Glutamatergic neuron (in vitro differentiated cells): ENCODE measurements at places on chromosomes 4 and X.

DNA sequence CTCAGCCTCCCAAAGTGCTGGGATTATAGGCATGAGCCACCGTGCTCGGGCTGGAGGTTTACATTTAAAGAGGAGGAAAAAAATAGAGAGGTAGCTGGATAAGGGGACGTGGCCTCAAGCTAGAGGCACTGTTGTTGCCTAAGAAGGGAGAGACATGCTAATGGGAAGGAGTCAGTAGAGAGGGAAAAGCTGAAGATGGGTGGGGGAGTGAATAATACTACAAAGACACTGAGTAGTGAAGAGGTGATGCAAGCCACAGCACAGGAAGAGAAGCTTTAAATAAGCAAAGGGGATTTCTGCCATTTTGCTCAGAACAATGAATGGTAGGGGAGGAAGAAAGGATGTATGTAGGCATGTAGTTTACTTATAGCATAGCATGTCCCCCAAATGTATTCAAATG is 11.5 kb upstream of the AP1S2 start:
- no peak for DNase-seq

DNA sequence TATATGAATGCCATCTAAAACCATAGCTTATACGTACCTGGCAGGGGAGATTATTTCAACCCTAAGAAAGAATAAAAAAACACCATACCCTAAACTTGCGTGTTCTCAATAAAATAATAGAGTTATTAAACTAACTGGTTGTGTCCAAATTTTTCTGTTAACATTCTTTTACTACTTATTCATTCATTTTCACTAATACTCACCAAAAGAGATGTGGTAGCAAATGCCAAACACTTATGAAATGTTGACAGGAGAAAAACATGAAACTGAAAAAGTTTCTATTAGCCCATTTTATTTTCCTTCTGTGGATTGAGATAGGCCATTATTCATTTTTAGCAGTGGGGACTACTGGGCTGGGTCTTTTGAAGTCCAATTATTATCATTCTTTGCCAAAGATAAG is 102.0 kb downstream of the TSPAN5 start:
- no peak for DNase-seq

DNA sequence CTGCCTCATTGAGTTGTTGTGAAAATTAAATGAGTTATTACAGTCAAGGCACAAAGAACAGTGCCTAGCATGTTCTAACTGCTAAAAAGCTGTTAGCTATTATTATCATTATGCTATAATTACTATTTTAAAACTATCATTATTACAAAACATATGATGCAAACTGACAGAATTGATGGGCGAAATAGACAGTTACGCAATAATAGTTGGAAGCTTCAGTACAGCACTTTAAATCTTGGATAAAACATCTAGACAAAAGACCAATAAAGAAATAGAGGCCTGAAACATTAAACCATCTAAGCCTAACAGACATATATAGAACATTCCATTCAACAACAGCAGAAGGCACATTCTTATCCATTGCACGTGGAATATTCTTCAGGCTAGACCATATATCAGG is 73.0 kb downstream of the TAB3 start:
- no peak for DNase-seq

DNA sequence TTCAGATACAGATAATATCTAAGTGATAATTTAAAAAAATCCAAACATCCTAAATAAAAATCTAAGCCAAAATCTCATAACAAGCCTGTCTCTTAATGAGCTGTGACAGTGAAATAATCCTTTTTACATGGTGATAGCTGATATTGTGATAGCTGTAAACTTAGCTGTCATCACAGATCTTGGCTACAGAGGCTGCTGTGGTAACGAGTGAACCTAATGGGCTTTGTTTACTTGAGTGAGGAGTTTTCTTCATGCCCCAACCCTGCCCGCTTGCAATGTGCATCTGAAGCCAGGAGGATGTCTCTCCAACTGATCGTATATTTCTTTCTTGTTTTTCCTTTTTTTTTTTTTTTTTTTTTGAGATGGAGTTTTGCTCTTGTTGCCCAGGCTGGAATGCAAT is 41.5 kb upstream of the YTHDC1 start:
- DNase-seq: no peak

DNA sequence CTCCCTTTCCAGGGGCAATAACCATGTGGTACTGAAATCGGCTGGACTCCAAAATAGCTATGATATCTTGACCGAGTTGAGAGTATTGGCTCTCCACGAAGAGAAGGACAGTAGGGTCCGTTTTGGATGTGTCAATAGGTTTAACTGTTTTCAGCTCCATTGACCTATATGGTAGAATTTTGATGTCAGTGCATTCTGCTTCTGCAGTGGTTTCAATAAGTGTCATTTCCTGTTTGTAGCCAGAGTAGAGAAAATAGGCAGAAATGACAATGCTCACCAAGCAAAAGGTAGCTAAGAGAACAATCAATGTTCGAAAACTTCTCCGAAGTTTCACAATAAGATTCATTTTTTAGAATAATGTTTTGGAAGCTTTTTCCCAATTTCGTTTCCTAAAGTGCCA is 36.7 kb downstream of the NDST4 start:
- DNase-seq: no peak

GRCh38 chr4:106019771-106020170 is 124.5 kb downstream of the NPNT start:
- no peak for DNase-seq

- no peak for DNase-seq
These were observed 153.0 kb downstream of the NWD2 start for GRCh38 chr4:37397505-37397904.

GRCh38 chrX:50771382-50771781 is 42.6 kb downstream of the SHROOM4 start:
- no peak for DNase-seq

DNA sequence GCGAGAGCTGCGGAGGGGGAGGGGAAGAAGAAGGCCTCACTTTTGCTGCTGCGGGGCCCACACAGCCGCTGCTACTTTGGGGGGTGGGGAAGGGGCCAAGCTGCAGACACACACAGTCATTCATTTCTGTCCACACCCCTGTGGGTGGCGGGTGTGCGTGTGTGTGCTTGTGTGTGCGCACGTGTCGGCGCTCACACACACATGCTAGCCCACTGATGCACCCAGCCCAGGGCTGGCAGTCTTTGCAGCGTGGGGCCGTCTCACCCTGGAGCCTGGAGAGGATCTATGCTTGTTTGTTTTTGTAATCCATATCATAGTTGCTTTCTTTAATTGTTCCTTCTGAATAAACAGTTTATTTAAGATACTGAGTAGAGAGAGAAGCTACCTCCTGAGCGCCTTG is 4.0 kb downstream of the DUSP9 start:
- DNase-seq: no peak

- no peak for DNase-seq
These were observed 198.2 kb upstream of the CXorf66 start for GRCh38 chrX:140163371-140164159.

DNA sequence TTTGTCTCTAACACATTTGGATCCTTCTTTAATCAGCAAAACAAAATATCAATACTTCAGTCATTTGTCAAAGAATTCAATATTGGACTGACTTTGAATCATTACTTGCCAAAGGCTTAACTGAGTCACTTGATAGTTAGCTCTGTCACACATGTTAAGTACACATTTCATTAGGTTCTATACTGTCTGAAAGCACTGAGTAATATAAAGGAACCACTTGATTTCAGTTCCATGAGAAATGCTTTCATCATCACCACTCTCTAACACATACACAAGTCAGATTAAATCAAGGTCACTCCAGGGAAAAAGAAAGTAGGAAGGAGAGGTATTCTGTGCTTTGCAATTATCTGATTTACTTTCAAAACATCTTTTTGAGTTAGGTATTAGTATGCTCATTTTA is 1233.1 kb downstream of the C4orf33 start:
- DNase-seq: no peak

GRCh38 chrX:87425618-87426017 is 92.0 kb upstream of the KLHL4 start:
- no peak for DNase-seq

- no peak for DNase-seq
These were observed 14.1 kb upstream of the MRPL1 start for GRCh38 chr4:77848508-77848907.

- no peak for DNase-seq
These were observed 161.4 kb upstream of the HS3ST1 start for GRCh38 chr4:11590132-11590531.

- DNase-seq: no peak
These were observed 241.4 kb upstream of the PGRMC2 start for GRCh38 chr4:128528793-128529553.

GRCh38 chr4:120304801-120305200 is 238.2 kb upstream of the MAD2L1 start:
- no peak for DNase-seq

- DNase-seq: no peak
These were observed 11.4 kb downstream of the TNIP2 start for GRCh38 chr4:2744576-2745270.

- DNase-seq: no peak
These were observed 2.8 kb downstream of the SFRP2 start for GRCh38 chr4:153785910-153786721.

- no peak for DNase-seq
These were observed 1180.9 kb upstream of the ADGRL3 start for GRCh38 chr4:60019180-60019579.

GRCh38 chr4:146976145-146976544 is 30.5 kb upstream of the TTC29 start:
- DNase-seq: no peak

DNA sequence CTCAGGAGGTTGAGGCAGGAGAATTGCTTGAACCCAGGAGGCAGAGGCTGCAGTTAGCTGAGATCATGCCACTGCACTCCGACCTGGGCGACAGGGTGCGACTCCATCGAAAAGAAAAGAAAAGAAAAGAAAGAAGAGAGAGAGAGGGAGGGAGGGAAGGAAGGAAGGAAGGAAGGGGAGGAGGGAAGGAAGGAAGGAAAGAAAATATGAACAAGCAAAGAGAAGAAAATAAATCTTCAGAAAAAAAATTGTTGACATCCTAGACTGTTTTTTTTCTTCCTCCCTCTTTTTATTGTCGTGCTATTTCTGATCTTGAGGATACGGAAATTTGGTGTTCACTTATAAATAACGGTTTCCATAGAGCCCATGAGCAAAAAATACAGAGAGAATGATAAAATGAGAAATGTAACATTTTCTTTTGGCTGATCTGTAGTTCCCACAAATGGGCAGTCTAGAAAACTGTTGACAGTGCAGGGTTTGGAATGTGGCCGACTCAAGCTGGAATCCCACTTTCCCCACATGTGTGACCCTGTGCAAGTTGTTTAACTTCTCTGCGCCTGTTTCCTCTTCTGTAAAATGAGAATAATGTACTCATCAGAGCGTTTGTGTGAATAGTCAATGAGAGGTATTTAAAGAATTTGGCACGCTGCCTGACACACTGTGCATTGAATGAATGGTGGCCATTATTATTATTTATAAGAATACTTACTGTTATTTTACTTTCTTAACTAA is 19.4 kb downstream of the SORBS2 start:
- no peak for DNase-seq

DNA sequence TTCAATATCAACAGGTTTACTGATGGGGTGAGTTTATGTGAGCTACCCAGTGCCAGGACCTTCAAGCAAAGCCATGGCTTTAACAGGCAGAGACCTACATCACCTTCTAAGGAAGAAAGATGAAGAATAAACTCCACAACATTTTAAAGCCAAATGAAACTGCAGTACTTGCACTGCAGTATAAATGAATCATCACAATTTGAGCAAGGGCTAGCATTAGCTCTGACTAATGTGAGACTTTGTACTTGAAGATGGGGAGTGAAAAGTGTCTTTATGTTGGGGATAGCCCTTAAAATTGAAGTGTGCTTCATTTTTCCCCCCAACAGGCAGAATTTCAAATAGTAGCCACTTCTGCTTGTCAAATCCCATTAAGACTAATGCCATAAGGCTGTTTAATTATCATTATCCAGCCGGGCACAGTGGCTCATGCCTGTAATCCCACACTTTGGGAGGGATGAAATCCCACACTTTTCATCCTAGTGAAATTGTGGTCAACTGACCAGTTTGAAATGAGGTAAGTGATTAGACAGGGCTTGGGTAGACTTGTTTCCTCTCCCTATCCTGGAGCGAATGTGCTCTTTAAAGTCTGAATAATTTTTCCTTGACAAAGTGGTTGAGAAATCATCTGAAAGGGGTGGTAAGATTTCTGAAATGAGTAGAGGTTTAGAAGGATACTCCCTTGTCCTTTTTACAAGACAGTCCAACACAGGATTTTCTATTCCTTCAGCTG is 27.2 kb upstream of the GPR34 start:
- DNase-seq: no peak

DNA sequence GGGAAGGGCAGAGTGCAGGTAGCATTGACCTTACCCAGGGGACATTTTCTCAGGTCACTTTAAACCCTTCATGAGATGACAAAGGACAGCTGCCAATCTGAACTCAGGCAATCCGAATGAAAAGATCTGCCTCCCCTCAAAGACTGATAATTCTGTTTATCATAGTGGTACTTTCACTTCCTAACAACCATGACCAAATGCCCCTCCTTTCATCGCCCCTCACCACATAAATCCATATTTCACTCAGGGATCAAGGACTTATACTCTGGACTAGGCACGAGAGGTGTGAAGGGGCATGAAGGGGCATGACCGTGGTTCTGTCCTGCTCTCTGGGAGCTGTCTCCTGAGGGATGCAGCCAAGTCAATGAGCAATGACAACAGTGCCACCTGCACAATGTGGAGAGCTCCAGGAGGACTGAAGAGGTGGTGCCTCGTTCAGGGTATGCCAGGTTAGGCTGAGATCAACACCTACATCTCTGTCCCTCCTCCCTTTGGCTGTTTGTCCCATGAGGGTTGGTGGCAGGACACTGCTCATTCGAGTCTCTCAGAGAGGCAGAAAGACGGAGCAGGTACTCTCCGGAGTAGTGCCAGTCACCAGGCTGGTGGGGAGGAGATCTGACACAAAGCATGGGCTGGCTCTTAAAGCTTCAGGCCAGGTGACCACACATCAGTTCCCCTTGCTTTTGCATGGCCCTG is 12.5 kb downstream of the HS3ST1 start:
- no peak for DNase-seq

- DNase-seq: peak; percentile 12
These were observed 104.1 kb downstream of the KLHL4 start for GRCh38 chrX:87621697-87622096.

- no peak for DNase-seq
These were observed 233.4 kb upstream of the FAM47A start for GRCh38 chrX:34365471-34365870.

- no peak for DNase-seq
These were observed 700.6 kb downstream of the TECRL start for GRCh38 chr4:63708661-63709060.

DNA sequence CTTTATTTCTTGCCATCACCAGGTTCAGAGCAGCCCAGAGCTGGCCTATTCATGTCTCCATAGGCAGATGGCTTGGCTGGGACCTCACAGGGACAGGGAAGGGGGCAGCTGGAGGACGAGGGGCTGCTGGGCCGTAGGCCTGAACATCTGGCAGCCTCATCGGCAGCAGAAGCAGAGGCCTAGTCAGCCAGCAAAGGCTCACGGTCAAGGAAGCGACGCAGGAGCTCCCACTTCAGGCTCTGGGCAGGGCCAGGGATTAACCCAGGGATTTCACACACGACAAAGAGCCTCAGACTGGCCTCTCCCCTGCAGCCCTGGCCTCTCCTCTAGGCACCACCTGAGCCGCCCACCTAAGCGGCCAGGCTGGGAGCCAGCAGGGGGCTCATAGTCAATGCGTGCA is 46.0 kb upstream of the MAN2B2 start:
- DNase-seq: peak; percentile 43

GRCh38 chr4:143549928-143550327 is 36.4 kb downstream of the SMARCA5 start:
- DNase-seq: no peak

GRCh38 chrX:43631841-43632240 is 24.3 kb upstream of the MAOA start:
- DNase-seq: no peak
